ENCODE measurements at places on chromosomes 12 and 14.

GRCh38 chr14:105023144-105023543 is 2.3 kb upstream of the CDCA4 start:
- no peak for DNase-seq

GRCh38 chr12:108511633-108512540 is 3.2 kb upstream of the FICD start:
- DNase-seq = peak; percentile 75

- DNase-seq = no peak
These were observed 49.3 kb downstream of the DDHD1 start for GRCh38 chr14:53103636-53104340.

GRCh38 chr12:76444408-76444984 is 96.3 kb upstream of the BBS10 start:
- DNase-seq = no peak

DNA sequence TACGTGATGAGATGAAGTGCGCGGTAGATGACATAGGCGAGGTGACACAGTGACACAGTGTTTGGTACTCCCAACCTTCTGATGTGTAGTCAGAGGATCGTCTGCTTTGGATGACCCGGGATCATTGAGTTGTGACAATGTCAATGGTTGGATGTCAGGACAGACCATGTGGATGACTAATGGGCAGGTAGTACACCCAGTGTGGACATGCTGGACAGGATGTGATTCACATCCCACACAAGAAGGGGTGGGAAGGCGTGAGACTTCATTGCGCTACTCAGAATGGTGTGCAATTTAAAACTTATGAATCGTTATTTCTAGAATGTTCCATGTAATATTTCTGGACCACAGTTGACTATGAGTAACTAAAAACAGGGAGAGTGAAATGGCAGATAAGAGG is 23.8 kb downstream of the MAP3K9 start:
- no peak for DNase-seq

DNA sequence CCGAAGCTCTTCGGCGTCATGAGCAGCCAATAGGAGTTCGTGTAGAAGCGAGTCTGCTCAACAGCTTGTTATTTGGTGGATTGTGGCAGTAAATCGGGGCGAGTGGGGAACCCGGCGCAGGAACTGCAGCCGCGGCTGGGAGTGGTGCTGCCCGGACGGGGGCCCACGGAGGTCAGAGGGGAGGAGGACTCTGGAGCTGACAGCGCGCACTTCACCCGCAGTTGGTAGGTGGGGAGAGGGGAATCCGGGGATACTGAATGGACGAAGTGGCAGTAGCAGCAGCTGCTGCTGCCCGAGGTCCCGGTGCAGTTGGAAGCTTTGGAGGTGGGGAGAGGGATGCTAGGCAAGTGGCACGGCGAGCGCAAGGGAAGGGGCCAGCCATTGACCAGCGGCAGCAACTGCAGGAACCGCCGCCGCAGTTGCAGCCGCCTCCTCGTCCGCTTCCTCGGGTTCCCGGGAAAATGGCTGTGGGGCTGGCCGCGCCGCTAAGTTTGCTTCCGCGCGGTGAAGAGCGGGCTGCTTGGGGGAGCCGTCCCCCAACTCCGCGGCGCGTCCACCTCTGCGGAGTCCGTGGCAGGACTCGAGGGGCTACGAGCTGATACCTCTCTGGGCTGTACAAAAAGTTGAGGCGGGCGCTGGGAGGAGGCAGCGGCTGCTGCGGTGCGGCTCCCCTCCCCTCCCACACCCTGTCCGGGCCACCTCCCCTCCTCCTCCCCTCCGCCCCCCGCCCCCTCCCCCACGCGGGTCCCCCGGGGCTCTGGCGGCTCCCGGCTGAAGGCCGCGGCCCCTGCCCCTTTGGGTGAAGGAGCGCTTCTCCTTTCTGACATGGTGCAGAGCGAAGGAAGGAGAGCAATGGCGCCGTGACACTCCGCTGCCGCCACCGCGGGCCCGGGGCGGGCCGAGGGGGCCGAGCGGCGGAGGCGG is at the start of gene ARID4A:
TSS of gene ARID4A (plus strand) at position 79 of the 924 bp plus-strand sequence. CDS start 1,300 bp downstream, outside the sequence.
- DNase-seq = peak; percentile 79

DNA sequence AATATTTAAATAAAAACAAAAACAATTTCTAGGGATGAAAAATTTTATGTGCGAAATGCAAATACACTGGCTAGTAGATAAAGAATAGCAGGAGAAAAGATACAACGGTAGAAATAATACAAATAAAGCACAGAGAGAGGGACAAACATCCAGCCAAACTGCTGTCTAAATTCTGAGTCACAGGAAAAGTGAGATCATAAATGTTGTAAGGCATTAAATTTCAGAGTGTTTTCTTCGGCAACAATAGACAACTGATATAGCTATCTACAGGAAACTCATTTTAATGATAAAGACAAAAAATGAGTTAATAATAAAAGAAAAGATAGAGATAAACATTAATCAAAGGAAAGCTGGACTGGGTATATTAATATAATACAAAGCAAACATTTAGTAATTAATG is 122.2 kb downstream of the NTS start:
- no peak for DNase-seq

DNA sequence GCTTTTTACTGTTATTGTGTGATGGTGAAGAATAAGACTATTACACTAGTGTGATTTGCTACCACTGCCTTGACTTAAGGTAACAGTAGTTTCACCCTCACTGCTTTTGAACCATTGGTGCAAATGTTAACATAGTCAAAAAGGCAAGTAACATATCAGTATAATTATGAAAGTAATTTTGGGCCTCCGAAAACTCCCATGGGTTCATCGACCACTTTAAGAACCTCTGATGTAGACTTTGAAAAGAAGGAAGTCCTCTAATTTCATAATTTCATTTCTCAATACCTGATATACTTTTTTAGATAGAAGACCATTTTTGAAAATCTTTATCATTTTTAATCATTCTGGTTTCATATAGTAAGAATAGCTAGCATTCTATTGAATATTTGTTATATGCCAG is 57.7 kb downstream of the ETNK1 start:
- DNase-seq = no peak

DNA sequence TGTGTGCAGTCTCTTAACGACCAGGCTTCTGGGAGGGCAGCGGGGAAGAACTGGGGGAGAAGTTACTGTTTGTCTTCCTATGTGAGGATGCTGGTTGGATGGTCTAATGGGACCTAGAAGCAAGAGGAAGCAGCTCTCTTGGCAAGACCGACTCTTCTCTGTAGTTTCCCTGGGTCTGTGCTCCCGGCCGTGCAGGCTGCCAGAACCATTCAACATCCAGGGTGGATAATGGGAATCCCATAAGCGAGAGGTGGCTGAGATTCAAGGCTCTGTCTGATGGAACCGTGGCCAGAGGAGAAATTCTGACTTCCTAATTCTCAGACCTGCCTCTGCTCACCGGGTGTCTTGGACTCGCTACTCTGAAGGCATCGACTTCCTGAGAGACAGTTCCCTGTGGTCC is 561.0 kb upstream of the TBX3 start:
- DNase-seq = no peak

- DNase-seq = no peak
These were observed 95.2 kb upstream of the TBX3 start for GRCh38 chr12:114779186-114779585.

GRCh38 chr12:55742719-55743405 is at the start of gene GDF11:
Gene GDF11 (plus strand): TSS chr12:55743122. CDS start chr12:55743317, 195 bp downstream.
- peak; percentile 76 for DNase-seq

DNA sequence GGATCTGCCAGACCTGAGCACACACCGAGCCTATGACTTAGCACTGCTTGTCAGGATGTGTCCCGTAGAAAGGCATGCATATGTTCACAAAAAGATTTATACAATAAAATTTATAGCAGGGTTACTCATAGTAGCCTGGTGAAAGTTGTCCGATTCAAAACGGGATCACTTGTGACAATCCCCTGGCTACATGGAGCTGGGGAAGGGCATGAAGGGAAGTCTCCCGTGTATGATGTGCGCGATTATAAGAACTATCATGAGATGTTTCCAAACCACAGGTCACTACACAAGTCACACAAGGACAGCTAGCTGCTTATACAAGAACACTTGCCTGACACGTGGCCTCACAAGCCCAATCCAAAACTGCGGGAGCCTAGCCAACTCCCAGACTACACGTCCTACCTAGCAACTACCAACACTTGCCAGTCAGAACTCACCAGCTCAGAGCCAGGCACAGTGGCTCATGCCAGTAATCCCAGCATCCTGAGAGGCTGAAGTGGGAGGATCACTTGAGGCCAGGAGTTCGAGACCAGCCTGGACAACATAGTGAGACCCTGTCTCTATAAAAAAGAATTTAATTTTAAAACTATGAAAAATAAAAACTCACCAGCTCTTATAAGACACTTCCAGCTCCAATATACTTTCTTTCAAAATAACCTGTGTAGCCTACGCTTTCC is 7.5 kb upstream of the CDCA4 start:
- DNase-seq = no peak

DNA sequence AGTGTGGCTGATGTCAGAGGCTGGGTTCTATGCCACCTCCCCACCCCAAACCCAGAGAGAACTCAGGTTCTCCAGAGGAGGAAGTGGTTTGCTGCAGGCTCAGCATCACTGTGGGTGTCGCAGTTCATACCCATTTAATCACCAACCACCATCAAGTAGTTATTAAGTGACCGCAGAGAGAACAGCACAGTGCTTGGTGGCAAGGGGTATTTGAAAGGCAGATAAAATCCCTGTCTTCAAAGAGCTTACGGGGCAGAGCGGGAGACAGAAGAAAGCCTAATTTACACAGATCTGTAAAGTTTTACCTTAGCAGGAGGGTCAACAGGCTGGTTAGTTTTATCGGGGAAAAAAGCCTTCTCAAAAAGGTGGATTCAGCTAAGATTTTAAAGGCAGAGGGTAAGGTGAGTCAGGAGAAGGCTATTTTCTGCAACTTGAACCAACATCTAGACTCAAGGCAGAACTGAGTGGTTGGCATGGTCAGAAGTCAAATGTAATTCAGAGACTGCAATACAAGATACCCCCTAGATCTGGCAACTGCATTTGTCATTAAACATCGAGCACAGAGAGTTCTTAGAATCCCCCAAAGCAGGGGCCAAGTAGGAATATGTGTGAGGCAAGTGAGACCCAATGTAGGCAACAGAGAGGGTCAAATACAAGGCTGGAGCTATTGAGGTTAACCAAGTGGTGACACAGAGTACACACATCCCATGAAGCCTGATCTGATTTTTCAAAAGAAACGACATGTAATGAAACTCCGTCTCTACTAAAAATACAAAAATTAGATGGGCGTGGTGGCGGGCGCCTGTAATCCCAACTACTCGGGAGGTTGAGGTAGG is 13.2 kb downstream of the PXN start:
- peak; percentile 65 for DNase-seq
